Suppressor macrophage treated with lipopolysaccharide for 1 hour (primary cell): ENCODE measurements at places on chromosomes 3 and 15.

- peak; percentile 22 for DNase-seq
These were observed 68.5 kb downstream of the WWTR1 start for GRCh38 chr3:149589332-149589731.

- no peak for DNase-seq
These were observed 1178.7 kb upstream of the GBE1 start for GRCh38 chr3:82940124-82940523.

- DNase-seq: peak; percentile 69
These were observed 7.4 kb downstream of the EDEM1 start for GRCh38 chr3:5194801-5195509.

- no peak for DNase-seq
These were observed 8.8 kb downstream of the RBP1 start for GRCh38 chr3:139530717-139531116.

DNA sequence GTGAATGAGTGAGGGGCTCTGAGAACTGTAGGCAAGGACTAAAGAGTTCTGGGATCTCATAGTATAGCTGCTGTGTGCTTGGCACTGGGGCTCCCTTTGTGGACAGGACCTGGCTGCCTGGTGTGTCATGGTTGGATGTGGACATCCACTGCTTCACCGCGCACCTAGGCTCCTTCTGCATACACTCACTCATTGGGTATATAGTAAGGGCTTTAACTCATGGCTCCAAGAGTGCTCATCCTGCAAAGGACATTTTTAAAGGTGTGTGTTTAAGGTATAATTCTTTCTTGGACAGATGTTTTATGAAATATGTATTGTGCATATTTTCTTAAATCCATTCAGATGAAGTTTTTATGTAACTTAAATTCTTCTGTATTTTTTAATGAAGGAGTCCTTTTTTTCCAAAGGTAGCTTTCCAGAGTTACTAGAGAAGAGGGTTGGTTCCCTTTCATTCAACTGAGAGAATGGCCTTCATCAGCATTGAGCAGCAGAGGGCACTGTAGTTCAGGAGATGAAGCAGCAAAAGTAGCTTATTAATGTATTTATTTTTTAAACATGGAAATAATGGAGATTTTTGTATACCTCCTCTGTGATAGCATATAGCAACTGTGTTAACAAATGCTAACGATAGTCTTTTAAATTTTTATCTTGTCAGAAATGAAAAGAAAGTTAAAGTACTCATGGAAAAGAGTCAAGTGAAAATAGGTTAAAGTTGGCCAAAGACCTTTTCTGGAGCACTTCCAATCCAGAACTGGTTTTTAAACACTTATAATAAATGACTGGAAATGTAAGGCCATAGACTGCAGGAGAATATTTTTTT is 25.2 kb downstream of the OXNAD1 start:
- DNase-seq: peak; percentile 81

- no peak for DNase-seq
These were observed 153.0 kb downstream of the ZNF621 start for GRCh38 chr3:40677749-40678148.

- no peak for DNase-seq
These were observed 133.1 kb downstream of the THSD4 start for GRCh38 chr15:71248386-71248785.

DNA sequence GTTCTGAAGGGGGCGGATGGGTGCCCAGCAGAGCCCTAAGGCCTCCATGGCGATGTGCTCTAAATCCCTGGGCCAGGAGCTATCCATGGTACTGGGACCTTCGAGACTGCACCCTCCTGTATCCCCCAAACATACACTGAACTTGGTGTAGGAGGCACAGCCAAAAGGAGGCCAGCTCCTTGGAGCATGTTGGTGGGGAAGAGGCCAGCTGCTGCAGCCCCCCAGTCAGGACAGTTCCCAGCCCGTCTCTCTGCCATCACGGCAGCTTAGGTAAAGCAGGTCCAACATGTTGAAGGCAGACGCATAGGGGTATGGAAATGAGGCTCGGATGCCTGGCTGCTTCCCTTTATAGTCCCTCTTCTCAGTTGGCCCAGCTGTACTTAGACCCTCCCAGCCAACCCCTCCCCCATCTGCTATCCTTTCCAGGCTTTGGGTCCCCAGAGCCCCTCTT is 1.8 kb downstream of the CAMKV start:
- peak; percentile 51 for DNase-seq

DNA sequence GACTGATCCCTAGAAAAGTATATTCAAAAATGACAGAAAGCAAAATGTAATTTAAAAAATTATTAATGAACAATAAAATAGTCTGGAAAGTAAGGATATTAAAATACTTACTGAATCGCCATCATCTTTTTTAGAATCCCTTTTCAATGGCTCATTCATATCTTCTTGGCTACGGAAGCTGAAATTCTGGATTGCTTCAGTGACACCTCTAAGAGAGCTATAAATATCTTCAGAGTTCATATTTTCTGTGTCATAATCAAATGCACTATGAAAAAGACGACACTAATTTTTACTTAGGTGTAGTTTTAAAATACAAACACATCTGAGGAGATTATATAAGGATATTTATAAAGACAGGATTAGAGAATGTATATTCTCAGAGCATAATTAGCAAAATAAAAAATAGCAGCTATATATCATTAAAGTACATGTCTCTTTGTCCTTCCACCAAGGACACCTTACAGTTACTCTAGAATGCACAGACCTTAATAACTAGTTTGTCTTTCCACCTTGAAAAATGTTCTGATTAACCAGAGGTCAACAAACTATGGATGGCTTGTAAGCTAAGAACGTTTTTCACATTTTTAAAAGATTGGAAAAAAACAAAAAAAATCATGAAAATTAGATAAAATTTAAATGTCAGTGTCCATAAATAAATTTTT is 98.6 kb upstream of the UBP1 start:
- DNase-seq: no peak

DNA sequence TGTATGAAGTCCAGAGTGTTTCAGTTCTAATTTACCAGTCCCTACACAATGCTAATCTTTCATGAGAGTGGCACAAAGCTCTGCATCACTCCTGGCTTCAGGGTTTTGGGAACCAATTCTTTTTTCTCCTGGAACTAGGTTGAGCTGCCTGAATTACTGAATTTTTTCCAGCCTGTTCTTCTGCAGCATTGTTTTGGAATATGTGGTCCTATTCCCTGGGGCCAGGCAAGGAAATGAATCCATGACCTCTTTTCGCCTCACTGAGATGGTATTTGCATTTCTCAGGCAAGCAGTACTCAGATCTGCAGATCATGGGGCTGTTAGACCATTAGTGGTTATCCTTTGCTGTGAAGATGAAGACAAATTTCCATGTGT is 25.6 kb upstream of the GPR171 start:
- no peak for DNase-seq

DNA sequence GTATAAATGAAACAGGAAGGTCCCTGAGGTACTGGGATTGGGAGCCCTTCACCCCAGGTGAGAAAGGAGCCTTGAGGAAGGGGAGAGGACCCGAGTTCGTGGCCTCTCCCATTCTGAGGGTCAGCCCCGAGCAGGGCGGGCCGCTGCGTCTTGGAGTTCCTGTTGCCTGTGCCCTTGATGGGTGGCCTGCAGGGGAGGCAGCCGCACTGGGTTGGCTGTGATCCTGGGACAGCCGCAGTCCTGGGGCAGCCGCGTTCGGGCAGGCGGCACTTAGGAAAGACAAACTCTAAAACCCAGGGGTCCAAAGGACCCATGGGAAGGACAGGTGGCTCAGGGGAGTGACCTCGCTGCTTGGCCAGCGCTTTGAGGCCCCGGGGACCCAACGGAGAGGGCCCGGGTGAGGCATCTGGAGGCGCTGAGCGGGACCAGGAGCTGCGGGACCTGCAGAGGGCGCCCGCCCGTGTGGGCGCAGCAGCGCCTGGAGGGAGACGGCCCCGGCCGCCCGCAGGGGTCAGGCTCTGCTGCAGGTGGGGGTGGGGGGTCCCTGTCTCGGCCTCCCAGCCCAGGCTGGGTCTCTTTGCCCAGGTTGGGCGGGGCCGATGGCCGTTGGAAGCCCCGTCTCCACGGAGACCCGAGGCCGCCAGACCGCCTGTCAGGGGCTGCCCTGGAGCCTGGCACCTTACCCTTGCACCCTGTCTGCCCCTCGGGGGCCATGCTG is 65.1 kb downstream of the HMCES start:
- DNase-seq: peak; percentile 61

DNA sequence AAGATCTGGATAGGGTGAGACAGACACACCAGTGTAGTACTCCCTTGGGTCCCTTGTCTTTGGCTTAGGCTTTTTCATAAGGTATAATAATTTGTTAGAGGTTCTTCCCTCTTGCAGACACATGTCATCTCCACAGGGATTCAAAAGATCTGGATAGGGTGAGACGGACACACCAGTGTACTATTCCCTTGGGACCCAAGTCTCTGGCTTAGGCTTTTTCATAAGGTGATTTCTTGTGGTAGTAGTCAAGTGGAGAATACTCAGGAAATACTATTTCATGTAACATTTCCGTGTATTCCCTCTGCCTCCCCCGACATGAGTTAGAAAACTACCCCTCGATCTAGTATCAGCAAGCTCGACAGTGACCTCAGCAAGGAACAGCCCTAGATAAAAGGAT is 954 bp upstream of the MAPKBP1 start:
- no peak for DNase-seq

GRCh38 chr15:74603026-74603788 is 12.4 kb upstream of the CLK3 start:
- no peak for DNase-seq

DNA sequence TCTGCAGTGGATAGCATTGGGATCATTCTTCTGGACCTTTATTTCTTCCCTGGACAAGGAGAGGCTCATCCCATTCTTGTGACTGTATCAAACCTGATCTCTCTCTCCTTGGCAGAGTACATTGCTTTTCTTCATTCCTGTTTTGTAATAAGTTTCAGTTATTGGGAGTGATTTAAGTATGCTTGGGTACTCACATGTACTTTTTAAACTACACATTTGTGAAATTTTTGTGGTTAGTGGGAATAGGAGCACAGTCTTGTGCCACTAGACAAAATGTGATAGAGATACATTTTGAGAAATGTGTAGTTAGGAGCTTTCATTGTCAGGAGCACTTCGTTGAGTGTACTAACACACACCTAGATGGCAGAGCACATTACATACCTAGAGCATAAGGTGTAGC is 262.6 kb downstream of the C3orf38 start:
- DNase-seq: no peak

GRCh38 chr3:13039213-13039896 is 33.9 kb downstream of the IQSEC1 start:
- no peak for DNase-seq

DNA sequence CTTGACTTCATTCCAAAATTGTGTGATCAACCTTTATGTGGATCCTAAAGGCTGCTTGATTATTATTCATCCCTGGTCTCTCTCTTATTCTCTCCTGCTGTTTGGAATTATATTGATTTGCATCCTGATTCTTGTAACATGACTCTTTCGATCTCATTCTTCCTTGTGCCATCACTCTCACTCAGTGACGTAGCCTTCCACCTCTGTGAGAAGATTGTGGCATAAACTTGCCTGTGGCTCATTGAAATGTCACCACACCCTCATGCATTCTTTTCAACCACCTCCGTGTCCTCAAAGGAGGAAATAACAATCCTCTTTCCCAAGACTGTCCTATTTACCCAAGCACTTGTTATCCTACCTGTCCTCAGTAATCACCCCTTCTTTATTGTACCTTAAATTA is 41.3 kb upstream of the GCNT3 start:
- DNase-seq: no peak

- no peak for DNase-seq
These were observed 14.0 kb upstream of the FSIP1 start for GRCh38 chr15:39796601-39797000.

DNA sequence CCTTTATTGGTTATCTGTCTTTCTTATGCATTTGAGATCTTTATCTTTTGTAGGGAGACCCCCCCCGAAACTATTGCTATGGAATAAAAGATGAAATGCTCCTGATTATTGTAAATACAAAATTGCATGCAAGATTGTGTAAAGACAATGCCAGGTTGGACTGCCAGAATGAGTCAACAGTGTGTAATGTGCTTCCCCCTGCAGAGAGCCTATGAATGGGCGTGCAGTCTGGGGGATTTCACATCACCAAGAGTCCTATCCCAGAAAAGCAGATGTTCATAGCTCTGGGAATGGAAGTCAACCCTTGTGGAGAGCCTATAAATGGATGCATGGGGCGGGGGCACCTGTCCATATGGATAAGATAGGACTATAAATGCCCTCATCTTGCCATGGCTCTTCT is 584.3 kb downstream of the NSUN3 start:
- DNase-seq: no peak

DNA sequence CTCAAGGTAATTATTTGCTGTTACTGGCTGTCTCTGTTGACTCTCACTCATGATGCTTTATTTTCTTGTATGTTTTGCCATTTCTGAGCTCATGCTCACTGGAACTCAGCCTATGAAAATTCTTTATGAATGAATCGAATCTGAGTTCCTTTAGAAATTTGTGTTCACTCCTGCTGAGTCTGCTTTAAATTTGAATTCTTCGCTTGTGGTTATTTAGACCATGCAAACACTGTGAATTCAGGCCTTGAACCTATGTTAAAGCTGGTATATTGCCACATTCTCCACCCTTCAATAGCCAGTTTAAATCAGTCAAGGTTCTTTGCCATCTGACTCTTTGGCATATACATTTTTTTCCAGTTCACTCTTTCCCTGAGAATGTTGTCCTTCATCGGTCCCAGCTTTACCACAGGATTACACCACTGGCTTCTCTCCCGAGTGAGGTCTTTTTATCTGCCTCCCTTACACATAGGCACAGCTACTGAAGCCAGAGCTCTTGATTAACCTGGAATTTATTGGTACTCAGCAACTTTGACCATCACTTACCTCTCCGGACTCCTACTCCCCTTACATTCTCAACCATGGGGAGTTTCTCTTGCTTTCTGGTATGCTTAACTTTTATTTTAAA is 400.6 kb downstream of the VPS13C start:
- no peak for DNase-seq

- DNase-seq: peak; percentile 75
These were observed 98.1 kb downstream of the SEMA5B start for GRCh38 chr3:122929188-122930062.

DNA sequence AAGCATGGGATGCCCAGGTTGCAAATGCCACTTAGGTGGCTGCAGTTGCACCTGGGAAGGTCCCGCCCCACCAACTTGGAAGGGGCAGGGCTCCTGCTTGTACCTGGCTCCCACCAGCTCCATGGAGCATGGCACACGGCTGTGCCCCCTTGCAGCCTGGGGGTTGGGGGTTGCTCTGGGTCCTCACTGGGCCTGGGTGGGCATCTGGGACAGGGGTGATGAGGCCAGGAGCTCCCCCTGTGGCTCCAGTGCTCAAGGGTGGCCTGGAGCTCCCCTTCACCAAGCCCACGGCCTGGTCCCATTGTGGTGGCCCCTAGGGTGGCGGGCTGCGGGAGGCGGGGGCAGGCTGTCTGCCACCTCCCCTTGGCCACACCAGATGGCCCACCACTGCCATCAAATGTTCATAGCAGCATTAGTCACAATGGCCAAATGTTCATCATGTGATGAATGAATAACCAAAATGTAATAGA is 36.7 kb downstream of the GHSR start:
- no peak for DNase-seq

DNA sequence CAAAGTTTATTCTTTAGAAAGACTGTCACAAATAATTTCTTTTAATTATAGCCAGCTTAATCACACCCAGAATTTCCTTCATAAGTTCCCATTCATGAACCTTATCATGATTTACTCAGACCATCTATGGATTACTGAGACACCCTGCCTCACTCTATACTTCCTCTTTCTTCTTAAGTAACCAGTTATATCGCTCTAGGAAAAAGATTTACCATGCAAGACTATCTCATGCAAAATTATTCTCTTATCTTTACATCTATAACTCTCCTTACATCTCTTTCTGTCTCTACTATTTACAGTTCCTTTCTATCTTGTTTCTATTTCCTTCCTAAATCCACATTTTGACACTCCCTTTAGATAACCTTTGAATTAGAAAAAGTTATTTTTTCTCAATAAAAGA is 316.8 kb downstream of the POLQ start:
- no peak for DNase-seq

- no peak for DNase-seq
These were observed 58.8 kb downstream of the IL16 start for GRCh38 chr15:81255315-81255957.
